ENCODE measurements at places on chromosomes 4 and X.

- no peak for DNase-seq
These were observed 67.0 kb upstream of the GPC4 start for GRCh38 chrX:133482056-133482952.

GRCh38 chrX:35016051-35016450 lies 73.5 kb downstream of the FAM47B start:
- no peak for DNase-seq

DNA sequence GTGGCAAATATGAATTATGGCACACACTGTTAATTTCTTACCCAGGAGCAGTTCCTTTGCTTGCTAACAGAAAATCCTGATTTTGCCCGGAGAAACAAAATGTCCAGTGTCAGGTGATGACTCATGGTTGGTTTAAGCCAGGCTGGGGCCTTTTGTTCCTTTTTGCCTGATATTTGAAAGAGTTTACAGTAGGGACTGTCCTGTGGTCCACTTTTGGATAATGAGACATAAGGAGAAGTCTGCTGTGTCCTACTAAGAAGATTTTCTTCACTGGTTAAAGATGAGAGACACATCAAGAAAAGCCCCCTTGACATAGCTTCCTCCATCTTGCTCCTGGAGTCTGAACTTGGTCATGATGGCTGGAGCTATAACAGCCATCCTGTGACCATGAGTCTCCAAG lies 12.1 kb upstream of the DRD5 start:
- DNase-seq: no peak

DNA sequence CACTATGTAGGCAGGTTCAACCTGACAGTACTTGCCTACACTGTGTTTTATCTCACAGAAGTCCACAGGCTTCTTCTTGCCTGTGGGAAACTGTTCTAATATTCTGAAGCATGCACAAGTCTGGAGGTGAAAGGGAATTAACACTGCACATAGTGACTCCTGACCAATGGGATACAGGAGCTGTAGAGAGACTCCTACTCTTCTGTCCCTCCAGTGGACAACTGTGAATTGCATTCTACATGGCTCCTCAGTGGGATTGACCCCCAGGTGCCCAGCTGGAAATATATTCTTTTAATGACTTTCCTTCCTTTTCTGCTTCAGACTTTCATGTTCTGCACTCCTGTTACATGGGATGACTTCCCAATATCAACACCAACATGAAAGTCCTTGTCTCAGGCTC lies 8.2 kb upstream of the YIPF6 start:
- DNase-seq: no peak

DNA sequence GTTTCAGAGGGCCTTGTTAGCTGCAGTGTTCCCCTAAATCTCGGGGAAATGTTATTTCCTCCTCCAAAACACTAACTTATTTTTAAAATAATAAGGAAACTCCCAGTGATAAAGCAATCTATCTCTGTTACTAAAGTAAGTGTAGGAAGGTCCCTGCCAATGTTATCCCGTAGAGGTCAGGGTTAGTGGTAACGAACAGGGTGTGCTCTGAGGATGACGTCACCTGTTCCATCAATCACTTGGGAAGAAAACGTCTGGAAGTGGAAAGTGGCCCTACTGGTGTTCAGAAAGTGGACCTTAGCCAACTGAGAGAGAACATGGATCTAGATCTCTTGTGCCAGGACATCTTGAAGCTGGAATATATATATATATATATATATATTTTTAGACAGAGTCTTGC lies 249.5 kb downstream of the BCOR start:
- no peak for DNase-seq

- no peak for DNase-seq
These were observed 9.3 kb downstream of the FLNA start for GRCh38 chrX:154365052-154365600.

DNA sequence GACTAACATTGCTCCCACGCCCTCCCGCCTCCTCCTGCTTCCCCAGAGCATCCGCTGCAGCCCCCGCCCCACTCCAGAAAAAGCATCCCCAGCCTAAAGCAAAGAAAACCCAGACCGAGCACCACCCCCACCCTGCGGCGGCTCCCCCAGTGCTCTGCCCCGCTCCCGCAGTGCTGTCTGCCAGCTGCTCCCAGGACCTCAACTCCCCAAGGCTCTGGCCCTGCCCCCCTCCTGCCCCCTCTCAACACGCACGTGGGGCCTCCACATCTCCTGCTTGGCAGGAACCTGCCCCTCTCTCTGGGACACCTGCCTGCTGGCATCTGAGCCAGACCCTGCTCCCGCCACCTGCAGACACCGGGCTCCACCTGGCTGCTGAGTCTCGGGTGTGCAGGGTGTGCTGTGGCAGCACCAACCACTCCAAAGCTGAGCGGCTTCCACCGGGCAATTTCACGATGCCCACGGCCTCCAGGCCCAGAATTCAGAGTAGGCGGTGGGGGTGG lies 79.4 kb downstream of the FAM53A start:
- DNase-seq: no peak

GRCh38 chr4:128517096-128517738 lies 229.6 kb upstream of the PGRMC2 start:
- DNase-seq: no peak

DNA sequence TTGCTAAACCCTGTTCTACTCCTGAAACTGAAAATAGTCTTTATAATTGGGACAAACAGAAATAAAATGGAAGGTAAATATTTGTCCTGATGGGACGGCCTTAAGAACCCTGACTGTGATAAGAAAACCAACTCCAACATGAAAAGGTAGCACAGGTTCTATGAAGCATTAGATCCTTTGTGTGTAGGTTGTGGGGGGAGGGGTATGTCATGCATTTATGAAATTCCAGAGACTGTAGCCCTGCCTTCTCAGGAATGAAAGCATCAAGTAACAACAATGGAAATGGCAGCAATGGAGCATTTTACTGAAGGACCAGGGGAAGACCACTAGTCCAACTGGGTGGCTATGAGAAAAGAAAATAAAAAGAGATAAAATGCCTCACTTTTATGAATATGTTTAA lies 23.9 kb downstream of the CXXC4 start:
- no peak for DNase-seq

GRCh38 chrX:123424546-123424945 lies 240.5 kb downstream of the GRIA3 start:
- DNase-seq: no peak

DNA sequence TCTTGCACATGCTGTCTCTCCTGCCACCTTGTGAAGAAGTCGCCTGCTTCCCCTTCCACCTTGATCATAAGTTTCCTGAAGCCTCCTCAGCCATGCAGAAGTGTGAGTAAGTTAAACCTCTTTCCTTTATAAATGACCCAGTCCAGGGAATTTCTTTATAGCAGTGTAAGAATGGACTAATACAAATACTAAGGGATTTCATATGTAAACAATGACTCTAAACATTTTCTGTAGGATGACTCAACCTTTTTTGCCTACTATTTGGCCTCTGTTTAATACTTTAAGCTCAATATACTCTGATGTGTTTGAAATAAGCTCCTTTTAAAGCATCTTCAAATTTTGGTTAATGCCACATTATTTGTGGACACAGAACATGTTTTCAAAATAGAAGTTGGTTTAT lies 813.5 kb upstream of the SLIT2 start:
- DNase-seq: no peak

DNA sequence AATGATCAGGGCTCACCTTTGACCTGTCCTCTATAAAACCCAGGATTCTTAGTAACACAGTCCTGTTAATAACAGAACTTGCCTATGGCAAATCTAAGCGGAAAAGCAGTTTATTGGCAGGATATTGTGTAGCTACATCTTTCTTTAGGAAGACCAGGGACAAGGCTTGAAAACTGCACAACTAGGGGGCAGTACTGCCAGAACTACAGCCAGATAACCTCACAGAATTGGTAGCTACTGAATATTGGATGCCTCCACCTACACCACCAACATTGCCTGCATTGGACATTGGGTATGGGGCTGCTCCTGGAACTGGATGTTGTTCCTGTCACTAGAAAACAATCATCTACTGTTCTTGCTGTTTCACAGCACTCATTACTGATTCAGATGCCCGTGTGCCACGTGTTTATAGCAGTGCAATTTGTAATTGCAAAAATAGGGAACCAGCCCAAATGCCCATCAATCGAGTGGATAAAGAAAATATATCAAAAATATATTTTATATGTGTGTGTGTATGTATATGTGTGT lies 47.4 kb downstream of the REPS2 start:
- DNase-seq: no peak

DNA sequence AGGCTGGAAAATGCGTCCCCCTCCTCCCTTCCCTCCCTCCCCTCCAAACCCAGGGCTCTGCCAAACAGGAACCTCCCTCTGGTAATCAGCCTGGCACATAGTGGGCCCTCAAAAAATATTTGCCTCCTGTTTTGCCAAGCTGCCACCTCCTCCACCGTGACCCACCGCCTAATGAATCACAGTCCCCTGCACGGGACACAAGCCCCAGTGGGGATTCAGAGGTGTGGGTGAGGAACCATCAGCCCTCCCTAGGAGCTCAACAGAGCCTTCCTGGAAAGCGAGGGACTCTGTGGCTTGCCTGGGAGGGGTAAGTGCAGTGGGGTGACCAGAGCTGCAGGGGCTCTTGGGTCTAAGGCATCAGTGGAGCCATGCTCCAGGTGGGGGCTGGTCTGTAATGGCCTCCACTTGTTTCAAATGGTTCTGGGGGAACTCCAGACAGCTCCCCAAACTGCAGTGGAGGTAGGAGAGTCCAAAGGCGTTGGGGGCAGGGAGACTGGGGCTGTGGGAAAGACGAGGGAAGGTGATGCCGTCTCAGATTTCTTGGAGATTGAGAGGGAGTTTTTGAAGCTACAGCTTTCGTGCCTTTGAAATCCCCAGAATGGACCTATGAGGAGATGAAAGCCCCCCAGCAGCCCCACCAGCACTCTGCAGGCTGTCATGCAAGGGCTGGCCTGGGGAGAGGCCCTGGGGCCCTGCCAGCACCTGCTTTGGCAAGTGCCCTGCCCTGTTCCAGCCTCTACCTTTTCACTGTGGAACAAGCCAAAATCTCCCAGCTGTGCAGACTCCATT lies 1.0 kb upstream of the PPP2R2C start:
- no peak for DNase-seq

- DNase-seq: peak; percentile 52
These were observed 756.9 kb downstream of the FAT4 start for GRCh38 chr4:126071346-126072333.

DNA sequence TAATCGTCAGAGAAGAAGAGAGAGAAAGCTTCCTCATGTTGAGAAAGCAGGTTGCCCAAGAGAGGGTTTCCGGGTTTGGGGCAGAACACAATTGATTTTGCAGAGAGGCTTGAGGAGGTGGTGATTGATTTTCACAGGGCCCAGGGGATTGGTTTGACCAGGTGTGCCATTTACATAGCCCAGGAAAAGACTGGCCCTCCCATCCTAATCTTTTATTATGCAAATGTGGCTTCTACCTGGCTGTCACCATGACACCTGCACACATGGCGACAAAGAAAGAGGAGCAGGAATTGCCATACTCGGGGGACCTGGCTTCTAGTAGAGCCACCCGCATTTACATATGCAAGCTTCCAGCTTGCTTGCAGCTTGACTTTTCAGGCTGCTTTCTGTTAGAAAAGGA lies 405.3 kb downstream of the PPP4R3C start:
- DNase-seq: no peak

DNA sequence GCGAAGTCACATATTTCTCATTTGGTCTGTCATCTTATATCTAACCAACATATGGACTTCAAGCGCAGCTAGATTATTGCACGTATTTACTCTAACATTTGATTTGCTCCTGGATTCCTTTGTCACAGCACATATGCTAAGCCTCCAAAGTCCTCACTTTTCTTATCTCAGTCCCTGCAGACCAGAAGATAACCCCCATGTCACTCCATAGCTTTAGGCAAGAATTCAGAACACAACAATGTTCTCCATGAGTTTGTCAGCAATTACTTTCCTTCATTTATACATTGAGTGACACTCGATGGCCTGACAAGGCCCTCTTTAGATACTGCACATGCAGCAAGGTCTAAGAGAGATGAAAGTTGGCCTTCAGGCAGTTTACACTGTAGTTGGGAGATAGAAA lies 4.8 kb upstream of the STATH start:
- no peak for DNase-seq

GRCh38 chrX:75114638-75115037 lies 41.4 kb downstream of the ABCB7 start:
- no peak for DNase-seq

DNA sequence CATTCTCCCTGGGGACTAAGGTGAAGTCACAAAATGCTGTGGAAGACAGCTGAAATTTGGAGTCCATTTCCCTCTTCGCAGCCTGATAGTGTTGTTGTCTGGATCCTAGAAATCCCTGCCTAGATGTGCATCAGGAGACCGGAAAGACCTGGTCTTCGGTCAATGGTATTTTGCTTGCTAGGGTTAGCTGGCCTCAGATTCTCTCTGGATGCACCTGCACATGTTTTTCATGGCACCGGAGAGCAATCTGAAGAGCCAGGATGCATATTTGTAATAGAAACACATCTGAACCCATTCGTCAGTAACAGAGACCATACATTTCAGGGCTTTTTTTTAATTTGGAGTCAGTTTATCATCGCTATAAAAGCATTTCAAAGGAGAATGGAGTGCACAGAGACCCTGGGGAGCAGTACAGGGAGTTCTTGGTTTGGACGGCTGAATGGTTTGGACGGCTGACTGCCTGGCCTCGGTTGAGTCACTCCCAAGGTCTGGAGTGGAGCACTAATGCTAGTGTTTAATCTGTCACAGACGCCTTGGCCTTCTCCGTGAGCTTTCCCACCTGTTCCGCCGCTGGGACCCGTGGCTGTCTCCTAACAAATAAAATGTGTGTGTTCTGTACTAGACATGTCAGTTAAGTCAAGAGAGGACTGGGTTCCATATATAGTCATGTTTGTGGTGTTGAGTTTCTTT lies 7.5 kb upstream of the PDLIM3 start:
- no peak for DNase-seq

DNA sequence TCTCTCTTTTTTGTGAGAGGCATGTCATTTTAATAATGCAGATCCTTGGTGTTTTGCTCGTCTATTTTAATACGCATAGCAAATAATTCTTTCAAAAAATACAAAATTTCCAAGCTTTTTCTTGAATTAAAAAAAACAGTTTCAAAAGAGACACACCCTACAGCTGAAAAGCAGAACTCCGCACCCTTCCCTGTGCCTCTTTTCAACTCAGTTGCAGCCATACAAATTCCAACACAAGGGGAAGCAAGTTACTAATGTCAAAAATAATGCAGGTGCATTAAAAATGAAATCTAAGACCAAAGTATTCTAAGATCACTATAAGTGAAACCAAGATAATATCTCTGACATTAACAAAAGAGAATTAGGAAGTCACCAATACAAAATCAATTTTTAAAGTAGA lies 66.6 kb downstream of the NR3C2 start:
- no peak for DNase-seq

GRCh38 chr4:54077812-54078211 lies 13.4 kb upstream of the CHIC2 start:
- DNase-seq: no peak

GRCh38 chrX:149962859-149963757 lies 24.8 kb upstream of the EOLA2 start:
- DNase-seq: peak; percentile 24
